ENCODE measurements at places on chromosomes 12 and 14. TPM values are rescaled to one million over a fixed set of nuclear protein-coding genes. Genes with fewer than 3 reads are reported as not detected.

ALG10B gene
- 2.7 TPM for total RNA-seq

TMEM132D gene
- total RNA-seq, result not detected

NPFF gene
- not detected for total RNA-seq

M6PR gene
- 288 TPM for total RNA-seq
